ENCODE measurements at places on chromosomes 4 and X.

- peak; percentile 13 for DNase-seq
Measured at GRCh38 chr4:87853108-87853507, 20.3 kb downstream of the MEPE start.

DNA sequence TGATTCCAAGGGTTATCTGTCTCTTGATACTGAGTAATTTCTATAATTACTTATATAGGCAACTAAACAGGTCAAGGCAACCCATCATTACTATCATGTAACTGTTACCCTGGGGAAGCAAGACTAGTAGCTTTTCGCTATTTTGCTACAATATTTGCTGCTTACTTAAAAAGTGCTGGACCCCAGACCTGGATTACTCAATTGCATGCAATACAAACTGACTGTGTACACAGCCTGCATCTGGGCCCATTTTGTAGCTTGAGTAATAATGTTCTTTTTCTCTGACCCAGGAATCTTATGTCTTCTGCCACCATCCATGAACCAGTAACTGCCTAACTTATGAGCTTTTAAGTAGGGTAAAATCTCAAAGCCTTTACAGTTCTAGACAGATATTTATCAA is 53.4 kb downstream of the CNOT6L start:
- no peak for DNase-seq

DNA sequence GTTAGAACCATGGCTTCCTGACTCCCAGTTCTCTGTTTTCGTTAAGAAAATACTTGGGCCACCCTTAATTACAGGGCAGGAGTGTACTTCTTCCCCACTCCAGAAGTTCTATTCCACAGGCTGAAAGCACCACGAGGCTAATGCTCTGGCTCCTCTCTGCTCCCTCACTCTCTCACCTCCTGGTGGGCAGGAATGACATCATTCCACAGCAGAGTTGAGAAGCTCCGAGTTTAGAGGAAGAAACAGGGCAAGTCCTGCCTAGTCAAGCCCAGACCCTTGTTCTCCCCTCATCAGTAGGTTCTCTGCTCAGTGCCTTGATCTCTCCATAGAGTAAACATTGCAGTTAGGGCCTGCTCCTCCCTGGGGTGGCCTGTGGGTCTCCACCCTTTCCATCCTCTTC is 343.8 kb upstream of the CLNK start:
- DNase-seq: no peak

GRCh38 chr4:184288451-184289178 is 70.9 kb upstream of the ENPP6 start:
- peak; percentile 87 for DNase-seq

DNA sequence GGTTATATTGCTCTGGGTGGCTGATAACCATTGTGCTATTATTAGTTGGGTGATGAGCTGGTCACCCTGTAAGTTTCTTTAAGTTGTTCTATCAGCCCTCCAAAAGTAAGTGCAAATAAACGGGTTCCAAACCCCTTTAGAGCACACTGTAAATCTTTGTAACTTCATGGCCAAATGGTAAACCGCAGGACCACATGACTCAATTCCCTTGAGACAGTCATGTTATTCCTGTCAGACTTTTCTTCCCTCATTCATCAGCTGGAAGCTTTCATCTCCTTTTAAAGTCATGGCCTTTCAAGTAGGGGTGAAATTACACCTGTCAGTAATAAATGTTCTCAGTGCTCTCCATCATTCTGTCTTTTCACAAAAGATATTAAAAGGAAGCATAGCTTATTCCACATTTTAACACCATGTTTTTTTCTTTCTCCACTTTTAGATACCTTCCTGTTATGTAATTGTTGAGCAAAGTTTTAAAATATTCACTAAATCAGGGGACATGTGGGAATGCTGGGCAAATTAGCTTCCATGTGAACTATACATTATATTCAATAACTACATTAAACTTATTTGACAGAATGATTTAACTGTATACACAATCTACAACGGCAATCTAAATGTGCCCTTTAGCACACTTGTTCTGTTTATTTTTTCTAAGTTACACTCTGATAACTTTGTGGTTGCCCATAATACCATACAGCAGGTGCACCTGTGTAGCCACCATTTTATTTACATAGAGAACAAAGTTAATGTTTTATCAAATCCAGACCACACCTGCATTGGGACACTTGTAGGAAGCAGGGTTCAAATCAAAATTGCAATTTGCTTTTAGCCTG is 275.5 kb downstream of the CFAP299 start:
- no peak for DNase-seq

GRCh38 chr4:81237791-81238190 is 22.8 kb upstream of the PRKG2 start:
- DNase-seq: no peak

- no peak for DNase-seq
Measured at GRCh38 chrX:4572691-4573090, 859.2 kb upstream of the PRKX start.

GRCh38 chrX:129842510-129843208 is 1.0 kb downstream of the ZDHHC9 start:
- no peak for DNase-seq

DNA sequence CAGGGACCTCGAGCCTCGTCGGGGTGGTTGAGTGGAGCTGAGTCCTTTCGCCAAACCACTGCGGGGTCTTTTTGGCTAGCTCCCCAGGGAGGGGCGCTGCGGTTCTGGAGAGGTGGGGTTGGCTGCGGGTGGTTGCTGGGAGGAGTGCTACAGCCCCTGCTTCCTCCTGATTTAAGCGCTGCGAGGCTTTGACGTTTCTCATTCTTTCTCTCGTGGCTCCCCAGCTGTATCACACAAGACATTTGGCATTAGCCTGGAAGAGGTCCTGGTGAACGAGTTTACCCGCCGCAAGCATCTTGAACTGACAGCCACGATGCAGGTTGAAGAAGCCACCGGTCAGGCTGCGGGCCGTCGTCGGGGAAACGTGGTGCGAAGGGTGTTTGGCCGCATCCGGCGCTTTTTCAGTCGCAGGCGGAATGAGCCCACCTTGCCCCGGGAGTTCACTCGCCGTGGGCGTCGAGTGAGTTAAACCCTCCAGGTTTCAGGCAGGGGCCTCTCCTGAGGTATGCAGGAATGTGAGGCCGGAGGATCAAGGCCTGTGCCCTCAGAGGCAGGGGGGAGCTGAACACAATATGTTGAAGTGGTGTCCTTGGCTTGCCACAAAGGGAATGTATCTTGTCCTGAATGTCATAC is 25.5 kb downstream of the ARHGAP36 start:
- DNase-seq: no peak

DNA sequence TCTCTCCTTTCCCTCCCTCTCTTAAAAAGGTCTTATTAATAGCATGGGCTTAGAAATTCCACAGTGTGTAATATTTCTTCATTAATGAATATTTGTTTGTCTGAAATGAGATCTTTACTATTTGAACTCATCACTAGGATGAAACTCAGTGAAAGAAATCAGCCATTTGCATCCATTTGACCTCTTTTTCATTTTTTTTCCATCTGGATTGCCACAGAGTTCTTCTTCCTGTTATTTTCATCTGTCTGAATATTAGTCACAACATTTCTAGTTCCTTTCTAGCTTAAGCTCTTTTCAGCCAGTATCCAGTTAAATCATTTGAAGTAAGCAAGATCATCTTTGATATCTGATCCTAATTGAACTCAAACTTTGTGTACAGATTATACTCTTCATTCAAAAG is 69.2 kb upstream of the PLS3 start:
- no peak for DNase-seq

DNA sequence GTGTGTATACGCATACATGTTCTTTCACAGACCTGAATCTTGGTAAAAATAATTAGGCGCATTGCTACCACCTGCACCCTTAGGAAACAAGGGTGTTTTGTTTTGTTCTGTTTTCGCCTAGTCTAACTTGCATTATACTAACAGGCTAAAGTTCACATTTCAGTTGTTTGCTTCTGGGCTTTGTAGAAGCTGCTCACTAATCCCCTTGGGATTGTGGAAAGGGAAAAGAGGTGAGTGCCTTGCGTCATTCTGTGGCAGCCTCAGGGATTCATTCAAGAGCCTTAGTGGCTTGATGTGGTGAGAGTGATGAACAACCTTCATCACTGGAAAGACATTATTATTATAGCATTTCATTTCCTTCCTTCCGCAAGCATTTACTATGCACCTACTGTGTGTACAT is 331.1 kb downstream of the ADGRL3 start:
- DNase-seq: no peak

GRCh38 chr4:80409809-80410208 is 74.3 kb downstream of the CFAP299 start:
- no peak for DNase-seq

DNA sequence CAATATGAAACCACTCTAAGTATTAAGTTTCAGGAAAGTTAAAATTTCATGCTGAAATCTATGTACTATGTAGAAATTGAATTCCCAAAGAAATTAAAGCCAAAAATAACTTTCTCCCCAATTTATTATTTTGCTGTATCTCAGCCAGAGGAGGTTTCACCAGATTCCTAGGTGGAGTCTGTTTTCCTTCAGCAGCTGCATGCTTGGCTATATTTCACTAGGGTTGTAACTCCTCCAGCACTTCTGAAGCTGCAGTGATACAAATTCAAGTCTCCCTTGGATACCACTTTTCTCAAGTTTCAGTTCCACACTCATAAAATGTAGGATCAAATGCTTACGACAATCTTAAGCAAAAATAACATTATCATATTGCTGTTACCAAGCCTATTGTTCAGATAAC is 41.2 kb upstream of the ZC4H2 start:
- DNase-seq: no peak

GRCh38 chrX:152444338-152444737 is 6.8 kb downstream of the GABRA3 start:
- DNase-seq: no peak

DNA sequence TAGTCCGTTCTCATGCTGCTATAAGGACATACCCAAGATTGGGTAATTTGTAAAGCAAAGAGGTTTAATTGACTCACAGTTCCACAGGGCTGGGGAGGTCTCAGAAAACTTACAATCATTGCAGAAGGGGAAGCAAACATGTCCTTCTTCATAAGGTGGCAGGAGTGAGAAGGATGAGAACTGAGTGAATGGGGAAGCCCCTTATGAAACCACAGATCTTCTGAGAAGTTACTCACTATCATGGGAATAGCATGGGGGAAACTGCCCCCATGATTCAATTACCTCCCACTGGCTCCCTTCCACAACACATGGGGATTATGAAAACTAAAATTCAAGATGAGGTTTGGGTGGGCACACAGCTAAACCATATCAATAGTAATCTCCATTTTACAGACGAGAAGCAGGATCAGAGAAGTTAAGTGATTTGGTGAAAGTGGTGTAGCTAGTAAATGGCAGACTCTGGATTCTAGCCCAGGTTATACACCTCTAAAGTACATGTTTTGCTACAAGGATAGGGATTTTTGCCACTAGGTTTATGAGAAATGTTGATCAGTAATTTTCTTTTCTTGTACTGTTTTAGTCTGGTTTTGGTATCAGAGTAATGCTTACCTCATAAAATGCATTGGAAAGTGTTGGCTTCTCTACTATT is 47.3 kb upstream of the C1GALT1C1 start:
- peak; percentile 9 for DNase-seq

DNA sequence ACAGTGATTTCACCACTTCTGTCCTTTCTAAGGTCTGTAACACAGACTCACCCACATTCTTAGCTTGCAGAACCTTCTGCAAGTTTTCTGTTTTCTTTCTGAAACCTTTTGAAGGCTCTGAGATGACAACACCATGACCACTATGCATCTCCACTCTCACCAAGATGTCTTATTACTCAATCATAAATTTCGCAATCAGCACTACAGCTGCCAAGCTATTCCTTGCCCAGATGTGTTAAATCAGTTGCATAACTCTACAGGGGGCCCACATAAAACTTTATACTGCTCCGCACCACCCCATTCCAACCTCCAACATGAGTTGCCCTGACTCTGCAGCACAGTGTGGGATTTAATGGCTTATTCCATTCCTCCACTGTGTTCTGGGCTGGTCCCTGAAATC is 229.9 kb downstream of the COL25A1 start:
- DNase-seq: peak; percentile 33

DNA sequence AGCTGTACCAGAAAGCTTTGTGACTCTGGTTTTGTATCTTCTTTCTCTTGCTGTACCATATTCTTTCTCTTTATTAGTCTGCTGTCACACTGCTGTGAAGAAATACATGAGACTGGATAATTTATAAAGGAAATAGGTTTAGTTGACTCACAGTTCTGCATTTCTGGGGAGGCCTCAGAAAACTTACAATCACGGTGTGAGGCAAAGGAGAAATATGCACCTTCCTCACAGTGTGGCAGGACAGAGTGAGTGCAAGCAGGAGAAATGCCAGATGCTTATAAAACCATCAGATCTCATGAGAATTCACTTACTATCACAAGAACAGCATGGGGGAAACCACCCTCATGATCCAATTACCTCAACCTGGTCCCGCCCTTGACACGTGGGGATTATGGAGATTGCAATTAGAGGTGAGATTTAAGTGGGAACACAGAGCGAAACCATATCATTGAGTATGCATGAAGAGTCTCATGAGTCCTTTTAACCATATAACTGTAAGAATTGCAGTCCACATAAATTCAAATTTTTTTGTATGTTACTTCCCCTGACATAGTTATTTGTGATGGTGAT is 67.4 kb upstream of the INPP4B start:
- no peak for DNase-seq

DNA sequence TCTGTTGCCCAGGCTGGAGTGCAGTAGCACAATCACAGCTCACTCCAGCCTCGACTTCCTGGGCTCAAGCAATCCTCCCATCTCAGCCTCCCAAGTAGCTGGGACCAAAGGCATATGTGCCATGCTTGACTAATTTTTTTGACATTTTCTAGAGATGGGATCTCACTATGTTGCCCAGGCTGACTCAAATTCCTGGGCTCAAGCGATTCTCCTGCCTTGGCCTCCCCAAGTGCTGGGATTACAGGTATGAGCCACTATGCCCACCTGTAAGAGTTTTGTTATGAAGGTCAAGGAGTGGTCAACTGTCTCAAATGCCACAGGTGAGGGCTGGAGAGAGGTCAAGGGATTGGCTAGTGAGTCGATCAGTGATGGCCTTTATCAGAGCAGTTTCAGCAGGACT is 32.5 kb downstream of the TMEM150C start:
- no peak for DNase-seq

GRCh38 chrX:130330706-130331105 is 9.0 kb upstream of the SLC25A14 start:
- peak; percentile 41 for DNase-seq

GRCh38 chrX:129679901-129680300 is 25.1 kb upstream of the APLN start:
- DNase-seq: no peak

DNA sequence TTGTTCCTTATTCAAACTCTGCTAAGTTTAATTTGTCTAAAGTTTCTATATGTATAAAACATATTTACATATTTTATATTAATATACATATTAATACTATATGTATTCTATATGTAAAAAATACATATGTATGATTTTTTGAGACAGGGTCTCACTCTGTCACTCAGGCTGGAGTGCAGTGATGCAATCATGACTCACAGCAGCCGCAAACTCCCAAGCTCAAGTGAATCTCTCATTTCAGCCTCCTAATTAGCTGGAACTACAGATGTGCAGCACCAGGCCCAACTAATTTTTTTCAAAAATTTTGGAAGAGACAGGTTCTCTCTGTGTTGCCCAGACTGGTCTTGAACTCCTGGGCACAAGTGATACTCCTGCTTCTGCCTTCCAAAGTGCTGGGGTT is 684.9 kb downstream of the TRAM1L1 start:
- DNase-seq: no peak

GRCh38 chrX:96453139-96453538 is 231.5 kb upstream of the DIAPH2 start:
- DNase-seq: peak; percentile 2

- DNase-seq: no peak
Measured at GRCh38 chr4:68180849-68181526, 51.3 kb upstream of the TMPRSS11F start.
